ENCODE measurements at places on chromosomes 16 and 17.

DNA sequence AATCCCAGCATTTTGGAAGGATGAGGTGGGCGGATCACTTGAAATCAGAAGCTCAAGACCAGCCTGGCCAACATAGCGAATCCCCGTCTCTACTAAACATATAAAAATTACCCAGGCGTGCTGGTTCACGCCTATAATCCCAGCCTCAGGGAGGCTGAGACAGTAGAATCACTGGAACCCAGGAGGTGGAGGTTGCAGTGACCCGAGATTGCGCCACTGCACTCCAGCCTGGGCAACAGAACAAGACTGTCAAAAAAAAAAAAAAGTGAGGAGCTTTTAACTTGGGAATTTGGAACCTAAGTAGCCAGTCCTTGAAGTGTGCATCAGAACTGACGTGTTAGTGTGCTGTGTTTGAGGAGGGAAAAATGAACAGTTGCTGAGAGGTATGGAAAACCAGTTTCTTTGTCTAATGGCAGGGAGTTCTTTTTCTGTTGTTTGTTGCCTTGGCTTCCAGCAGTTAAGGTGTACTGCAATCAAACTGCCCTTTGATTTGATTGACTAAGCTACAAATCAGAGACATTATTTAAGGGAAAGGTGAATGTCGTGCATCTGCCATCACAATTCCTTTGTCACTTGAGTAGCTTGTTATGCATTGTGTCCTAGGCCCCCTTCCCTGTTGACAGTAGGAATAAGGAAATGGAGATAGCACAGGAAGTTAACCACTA, 8.6 kb upstream of the DUSP14 start:
- DNase-seq, result no peak

DNA sequence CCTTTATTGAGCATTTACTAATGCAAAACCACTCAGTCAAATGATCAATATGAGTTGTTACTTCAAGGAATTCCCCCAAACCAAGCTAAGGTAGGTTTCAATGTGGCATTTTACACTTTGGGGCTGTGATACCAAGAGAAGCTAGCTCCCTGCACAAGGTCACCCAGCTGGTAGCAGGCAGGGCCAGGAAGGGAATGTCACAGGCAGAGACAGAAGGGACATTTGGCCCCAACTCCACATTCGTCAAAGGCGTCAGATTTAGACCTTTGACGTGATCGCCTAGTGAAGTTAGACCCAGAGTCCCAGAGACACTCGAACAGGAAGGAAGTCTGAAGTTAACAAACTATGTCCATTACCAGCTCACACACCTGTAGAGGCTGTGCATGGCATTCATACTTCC, 5.5 kb upstream of the SMG1 start:
- DNase-seq, result no peak

DNA sequence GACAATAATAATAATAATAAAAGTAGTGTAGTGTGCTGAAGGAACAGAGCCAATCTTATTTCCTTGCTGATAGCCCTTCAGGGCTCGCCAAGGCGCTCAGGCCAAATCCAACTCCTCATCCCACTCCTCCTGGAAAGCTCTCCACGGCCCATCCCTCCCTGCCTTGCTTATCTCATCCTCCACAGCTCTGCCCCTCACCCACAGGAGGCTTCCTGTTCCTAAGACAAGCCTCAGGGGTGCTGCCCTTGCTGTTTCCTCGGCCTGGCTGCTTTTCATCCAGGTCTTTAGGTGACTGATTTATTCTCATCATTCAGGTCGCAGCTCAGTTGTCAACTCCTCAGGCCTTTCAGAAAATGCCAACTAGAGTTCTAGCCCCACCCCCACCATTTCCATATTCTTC, 11.2 kb downstream of the GTF3C1 start:
- DNase-seq, result no peak

DNA sequence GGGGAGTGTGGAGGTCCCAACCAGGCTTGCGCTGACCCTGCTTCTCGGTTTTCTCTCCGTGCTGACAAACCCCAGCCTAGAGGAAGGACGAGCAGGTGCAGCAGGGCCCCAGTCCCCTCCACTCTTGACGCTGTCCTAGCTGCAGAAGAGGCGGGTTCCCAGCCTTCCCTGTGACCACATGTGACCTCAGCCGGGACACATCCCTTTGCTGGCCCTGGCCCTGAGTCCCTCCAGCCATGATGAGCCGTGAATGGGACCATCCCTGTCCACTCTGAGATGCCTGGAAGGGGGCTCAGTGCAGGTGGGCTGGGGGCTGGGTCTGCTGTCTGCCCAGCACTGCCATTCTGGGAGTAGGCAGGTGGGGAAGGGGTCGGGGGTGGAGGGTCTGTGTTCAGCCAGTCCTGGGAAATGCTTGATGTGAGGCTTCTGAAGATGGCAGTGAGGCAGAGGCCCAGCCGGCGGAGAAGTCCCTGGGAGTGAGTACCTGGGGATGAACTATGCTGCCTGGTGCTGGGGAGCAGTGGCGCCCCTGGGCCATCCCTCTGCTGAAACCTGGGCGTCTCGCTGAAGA, 1.9 kb upstream of the TUBB3 start:
- no peak for DNase-seq

- no peak for DNase-seq
Measured at GRCh38 chr17:63402431-63403212, 43.5 kb downstream of the CYB561 start.

DNA sequence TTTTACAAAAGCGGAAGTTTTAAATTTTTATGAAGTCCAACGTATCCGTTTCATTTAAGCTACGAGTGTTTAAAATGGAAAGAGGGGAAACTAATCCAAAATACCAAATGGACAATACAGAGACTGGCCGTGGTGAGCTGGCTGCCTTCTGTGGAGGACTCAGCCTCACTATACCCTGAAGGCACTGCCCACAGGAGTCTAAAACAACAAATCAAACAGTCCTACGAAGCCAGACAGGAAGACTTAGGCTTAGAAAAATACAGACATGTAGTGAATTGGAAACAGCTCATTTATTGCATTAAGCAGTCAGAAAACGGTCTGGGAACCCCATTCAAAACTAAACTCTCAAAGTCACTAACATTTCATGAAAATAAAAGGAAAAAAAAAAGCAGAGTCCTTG, 75.1 kb downstream of the CYTH1 start:
- no peak for DNase-seq

DNA sequence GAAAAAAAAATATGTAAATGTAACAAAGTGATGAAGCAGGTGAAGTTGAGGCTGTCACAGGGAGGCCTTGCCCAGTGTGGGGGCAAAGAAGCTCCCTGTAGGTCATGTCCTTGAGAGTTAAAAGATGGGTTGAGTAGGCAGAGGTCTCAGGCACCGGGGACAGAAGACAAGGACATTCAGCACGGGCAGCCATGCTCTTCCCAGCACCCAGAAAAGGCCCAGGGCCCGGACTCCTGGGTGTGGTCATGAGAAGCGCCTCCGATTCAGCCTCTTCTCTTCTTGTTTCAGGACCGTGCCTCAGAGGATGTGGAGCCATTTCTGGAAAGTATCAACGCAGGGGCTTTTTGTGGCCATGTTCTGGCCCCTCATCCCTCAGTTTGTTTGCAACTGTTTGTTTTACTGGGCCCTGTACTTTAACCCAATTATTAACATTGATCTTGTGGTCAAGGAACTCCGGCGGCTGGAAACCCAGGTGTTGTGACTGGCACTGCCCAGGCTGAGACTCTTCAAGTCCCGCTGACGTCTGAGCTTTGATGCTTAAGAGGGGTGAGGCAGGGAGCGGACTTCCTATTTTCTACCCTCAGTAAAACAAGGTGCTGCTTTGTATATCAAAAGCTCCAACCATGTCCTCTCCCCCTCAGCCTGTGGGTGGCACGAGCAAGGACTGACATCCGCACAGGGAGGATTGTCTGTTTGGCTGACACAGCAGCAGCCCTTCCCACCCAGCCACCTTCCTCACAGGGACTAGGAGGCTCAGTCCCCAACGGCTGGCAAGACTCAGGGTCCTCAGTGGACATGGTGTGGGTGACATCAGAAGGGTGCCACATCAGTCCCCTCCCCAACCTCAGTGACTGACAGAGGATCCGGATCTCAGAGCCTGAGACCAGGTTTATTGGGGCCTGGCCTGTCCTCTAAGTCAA, 26.5 kb downstream of the PLA2G10 start:
- DNase-seq, result no peak

DNA sequence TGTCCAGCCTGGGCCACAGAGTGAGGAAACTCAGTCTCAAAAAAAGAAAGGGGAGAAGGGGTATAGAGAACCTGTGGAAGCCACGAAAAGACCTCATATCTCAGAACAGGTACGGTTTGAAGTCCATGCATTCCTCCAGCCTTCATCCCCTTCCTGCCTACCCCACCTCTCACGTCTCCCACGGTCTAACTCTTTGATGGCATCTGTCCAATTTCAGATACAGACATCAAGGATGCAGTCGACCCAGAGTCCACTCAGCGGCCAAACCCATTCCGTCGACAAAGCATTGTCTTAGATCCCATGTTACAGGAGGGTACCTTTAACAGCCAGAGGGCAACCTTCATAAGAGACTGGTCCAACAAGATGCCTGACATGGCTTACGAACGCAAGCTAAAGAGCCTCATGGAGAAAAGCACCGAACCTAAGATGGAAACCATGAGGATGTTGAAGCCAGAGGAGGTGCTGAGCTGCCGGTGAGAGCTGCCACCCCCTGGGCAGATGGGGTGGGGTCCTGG, 22.7 kb downstream of the C16orf78 start:
- DNase-seq, result no peak

- no peak for DNase-seq
Measured at GRCh38 chr17:60782742-60783141, 105.1 kb downstream of the BCAS3 start.

- peak; percentile 36 for DNase-seq
Measured at GRCh38 chr16:89917773-89918452, 749 bp upstream of the MC1R start.

DNA sequence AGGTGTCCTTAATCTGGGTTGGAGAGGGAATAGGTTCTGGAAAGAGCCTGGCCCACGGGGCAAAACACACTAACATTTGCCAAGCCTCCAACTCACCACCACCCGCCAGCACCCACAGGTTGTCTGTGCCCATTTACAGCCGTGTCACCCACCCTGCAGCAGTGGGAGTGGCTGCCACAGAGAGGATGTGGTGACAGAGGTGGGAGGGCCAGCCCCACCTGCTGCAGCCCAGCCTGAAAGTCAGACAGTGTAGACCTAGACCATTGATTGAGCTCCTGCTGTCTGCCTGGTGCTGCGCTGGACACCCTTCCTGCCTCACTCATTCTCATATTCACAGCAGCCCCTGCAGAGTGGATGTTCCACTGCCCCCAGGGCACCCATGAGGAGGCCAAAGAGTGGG, 44.7 kb downstream of the IL21R start:
- no peak for DNase-seq

DNA sequence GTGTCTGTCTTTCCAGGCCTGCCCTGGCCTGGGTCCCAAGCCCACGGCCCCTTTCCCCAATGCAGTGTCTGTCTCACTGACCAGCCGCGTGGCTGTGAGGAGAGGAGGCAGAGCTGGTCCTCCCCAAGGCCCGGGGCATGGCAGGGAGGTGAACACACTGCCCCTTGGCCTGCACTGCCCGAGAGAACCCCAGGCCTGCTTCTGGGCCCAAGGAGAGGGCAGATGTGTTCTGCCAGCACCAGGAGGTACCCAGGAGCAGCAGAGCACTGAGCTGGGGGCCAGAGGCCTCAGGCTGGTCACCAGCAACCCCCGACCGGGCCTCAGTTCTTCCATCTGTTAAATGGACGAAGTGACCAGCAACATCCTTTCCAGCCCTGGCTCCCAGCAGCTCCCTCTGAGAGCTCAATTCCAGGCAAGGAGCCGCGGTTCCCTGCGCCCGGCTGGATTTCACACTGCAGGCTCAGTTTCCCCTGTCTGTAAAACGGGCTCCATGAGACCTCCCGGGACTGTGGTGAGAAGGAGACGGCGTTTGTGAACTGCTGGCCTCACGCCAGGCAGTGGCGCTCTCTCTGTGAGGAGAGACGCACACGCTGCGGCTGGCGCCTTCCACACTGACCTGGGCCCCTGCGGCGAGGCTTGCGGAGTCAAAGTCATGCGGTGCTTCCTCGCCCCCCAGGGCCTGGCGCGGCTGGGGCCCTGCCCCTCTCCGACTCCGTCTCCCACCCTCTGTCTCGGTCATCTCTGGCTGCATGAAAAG, 8.1 kb upstream of the ZFPM1 start:
- DNase-seq, result no peak

- no peak for DNase-seq
Measured at GRCh38 chr16:50547340-50548124, 664 bp upstream of the NKD1 start.

GRCh38 chr17:12731839-12732238, 57.5 kb upstream of the ARHGAP44 start:
- DNase-seq, result no peak

DNA sequence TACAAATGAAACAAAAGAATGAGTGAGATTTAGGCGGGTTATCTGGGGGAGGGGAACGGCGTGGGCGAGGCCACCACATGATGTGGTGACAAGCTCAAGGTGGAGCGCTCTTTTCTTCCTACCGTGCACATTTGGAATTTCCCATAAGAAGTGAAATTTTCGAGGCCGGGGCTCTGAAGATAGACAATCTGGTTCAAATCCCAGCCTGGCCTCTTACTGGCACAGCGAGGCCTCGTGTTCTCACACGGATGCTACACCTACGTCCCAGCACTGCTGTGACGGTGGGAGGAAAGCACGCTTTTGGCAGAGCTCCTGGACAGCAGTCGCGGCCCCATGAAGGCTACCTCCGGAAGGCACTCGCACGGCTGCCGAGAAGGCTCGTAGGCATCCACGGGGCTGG, 25.2 kb downstream of the ZDHHC7 start:
- DNase-seq, result no peak

DNA sequence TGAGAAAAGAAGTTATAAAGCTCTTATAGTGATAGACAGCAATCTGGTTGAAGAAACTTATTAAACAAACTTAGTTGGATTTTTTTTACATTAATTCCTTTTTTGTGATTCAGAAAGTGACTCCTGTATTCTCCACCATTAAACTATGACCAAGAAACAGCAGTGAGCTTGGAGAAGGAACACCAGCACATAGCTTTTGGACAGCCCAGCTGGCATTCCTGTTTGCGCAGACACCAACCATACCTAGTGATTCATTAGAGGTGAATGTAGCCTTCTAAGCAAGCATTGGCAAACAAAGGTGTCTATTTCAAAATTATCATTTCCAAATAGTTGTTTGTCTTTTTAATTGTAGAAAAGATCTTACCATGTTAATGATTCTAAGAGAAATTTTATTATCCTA, 94.4 kb downstream of the STXBP4 start:
- DNase-seq, result no peak

- DNase-seq, result no peak
Measured at GRCh38 chr17:42068979-42069378, 18.6 kb upstream of the C17orf113 start.

DNA sequence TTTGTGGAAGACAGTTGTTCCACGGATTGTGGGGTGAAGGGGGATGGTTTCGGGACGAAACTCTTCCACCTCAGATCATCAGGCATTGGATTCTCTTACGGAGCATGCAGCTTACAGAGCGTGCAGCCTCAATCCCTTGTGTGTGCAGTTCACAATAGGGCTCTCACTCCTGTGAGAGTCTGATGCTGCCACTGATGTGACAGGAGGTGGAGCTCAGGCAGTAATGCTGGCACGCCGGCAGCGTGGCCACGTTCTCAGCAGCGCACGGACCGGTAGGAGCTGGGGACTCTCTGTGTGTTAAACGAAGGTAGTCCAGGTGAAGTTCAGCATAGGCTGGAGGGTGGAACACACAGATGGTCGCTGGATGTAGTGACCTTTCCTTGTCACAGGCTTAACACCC, 37.8 kb downstream of the SEC14L1 start:
- no peak for DNase-seq

GRCh38 chr16:22927306-22927705, 113.3 kb downstream of the HS3ST2 start:
- DNase-seq, result no peak

Data from NCI-H2081 treated with DMSO at 0.1 percent for 48 hours (cell line).